ENCODE measurements at places on chromosomes 7 and 10.

- no peak for DNase-seq
Measured at GRCh38 chr7:34739651-34740300, 81.8 kb downstream of the NPSR1 start.

- no peak for DNase-seq
Measured at GRCh38 chr7:104642560-104642959, 314.2 kb downstream of the LHFPL3 start.

GRCh38 chr7:139450851-139451250 is 32.6 kb downstream of the KLRG2 start:
- DNase-seq: no peak

DNA sequence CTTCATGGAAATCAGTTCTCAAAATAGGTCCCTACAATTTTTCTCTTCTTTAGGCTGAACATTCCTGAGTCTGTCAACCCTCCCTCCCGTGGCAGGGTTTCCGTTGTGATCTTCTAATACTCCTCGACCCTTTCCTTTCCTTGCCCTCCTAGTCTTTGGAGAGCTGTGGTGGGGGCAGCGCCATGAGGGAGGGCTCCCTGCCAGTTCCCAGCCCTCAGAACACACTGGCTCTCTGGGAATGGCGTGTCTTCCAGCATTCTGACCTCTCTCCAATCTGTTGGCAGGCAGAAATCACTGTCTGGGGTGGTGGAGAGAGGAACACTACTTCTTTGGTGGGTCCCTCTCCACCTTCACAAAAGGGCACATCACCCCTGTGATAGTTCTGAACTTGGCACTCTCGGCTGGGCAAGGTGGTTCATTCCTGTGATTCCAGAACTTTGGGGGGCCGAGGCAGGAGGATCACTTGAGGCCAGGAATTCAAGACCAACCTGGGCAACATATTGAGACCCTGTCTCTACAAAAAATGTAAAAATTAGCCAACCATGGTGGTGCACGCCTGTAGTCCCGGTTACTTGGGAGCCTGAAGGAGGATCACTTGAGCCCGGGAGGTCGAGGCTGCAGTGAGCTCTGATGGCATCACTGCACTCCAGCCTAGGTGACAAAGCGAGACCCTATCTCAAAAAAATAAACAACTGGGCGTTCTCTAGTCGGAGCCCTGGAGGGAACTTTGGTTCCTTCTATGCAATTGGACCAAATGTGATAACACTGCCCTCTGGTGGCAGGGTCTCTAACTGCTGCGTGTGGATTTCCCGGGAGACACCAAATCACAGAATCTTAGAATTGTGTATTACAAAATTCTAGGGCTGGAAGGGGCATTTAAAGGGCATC is 13.1 kb upstream of the ARPC1A start:
- no peak for DNase-seq

DNA sequence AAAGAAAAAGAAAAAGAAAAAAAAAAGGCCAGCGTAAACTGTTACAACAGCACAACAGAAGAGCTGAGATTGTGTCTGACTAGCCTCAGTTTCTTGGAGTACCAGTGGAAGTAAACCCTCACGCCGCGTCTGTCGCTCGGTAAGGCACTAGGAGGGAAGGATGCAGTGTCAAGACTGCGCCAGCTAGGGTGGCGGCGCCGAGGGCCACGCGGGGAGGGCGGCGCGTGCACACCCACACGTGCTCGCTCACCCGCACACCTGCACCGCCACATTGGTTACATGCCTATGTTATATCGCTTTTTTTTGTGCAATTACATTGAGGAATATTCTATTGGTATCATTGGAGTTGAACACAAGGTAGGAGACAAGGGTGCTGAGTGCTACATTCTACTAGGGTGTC is 48.2 kb downstream of the CLEC2L start:
- DNase-seq: no peak

DNA sequence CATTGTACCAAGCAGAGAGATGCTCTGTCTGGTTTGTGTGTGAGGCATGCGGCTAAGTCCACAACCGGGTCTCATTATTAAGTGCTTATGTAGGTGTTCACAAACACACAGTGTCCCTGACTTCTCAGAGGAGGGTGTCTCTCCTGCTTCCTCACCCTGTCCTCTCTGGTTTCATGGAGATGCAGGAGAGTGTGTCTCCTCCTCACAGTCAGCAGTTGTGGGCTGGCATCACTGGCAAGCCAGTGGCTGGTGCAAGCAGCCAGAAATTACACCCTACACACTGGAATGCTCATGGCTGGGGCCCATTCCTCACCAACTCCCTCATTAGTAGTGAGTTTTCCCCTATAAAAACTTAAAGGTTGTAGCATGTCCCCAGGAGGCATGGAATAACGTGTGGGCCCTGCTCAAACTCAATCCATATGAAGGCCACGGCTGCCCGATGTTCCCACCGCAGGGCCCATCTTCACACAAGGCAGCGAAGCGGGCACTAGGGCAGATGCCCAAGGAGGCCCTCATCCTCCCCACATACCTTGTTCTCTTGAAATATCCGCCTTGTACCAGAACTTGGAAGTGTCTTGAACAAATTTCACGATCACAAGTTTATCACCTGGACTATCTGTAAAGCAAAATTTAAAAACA is 280.1 kb downstream of the TNS3 start:
- no peak for DNase-seq

- no peak for DNase-seq
Measured at GRCh38 chr7:78081888-78082287, 283.3 kb downstream of the PHTF2 start.

- DNase-seq: no peak
Measured at GRCh38 chr10:132593389-132593788, 55.8 kb downstream of the INPP5A start.

- no peak for DNase-seq
Measured at GRCh38 chr10:121615435-121615793, 17.2 kb upstream of the FGFR2 start.

- no peak for DNase-seq
Measured at GRCh38 chr10:44361109-44361508, 23.8 kb downstream of the CXCL12 start.

DNA sequence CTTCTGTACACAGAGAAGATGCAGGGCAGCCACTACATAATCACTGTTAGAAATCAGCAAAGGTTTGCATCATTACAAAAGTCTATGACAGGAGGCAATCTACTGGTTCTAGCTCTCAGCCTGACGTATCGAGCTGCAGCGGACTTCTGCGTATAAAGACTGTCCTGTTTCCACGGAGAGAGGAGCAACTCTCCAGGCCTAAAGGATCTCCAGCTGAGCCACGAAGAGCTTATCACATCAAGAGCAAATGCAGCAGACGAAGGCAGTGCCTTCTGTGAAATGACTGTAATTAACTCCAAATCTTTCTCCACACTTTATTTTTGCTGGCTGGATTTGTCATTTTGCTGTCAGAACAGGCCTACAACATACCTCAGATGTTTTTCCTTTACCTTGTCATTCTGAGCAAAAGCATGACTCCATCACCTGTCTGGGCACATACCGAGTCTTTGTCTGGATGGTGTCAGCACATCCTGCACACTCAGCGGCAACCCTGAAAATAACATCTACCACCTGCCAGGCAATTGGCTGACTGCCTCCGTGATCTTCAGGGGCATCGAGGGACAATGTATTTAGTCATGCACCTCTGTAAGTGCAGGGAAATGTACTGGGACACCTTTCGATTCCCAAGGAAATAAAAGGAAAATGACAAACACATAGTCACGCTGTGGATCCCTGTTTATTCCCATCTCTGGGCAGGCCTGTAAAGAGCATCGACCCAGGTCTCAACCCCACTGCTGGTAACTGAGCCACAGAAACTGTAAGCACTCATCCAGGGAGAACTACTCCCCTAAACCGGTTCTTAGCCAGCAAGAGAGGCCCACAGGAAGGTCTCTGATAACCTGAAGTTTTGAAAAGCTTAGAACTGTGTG is 26.3 kb upstream of the SH3PXD2A start:
- DNase-seq: no peak

GRCh38 chr7:40471891-40472290 is 337.1 kb downstream of the SUGCT start:
- DNase-seq: no peak

- no peak for DNase-seq
Measured at GRCh38 chr10:22491931-22492615, 146.8 kb downstream of the SPAG6 start.

GRCh38 chr7:22301790-22302189 is 55.2 kb downstream of the RAPGEF5 start:
- no peak for DNase-seq

DNA sequence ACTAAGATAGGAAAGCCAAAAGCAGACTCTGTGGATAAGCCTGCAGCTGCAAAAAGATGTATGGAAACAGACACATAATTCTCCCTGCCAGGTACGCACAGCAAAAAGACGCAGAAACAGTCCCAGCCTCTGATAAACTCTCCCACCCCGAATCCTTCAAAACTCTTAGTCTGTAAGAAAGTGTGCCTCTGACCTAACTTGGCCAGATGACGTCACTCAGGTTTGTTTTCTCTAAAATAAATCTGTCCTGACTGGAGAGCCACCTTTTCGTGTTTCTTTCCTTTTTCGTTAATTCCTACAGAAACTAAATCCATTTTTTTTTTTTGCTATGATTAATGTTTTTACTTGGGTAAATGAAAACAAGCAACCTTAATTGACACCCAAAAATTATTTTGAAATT is 793.8 kb downstream of the SORCS1 start:
- no peak for DNase-seq

- no peak for DNase-seq
Measured at GRCh38 chr10:95770084-95770720, 14.2 kb downstream of the ENTPD1 start.

GRCh38 chr10:133113847-133114246 is 26.1 kb downstream of the ADGRA1 start:
- no peak for DNase-seq

DNA sequence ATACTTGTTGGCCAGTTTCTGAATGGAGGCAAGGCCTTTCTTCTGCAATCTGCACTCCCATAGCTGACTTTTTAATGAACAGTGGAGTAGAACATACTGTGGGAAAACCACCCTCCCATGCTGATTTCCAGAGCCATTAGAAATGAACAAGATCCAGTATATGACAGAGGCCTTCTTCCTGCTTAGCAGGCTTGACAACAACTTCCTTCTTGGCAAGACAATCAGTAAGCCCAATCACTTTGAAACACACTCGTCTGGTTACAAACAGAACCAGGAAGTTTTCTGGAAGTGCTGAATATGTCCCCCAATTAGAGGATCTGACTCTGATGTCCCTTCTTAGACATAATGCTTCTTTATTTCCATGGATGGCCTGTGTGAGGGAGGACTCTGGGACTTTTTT is 103.4 kb downstream of the SAMD9 start:
- DNase-seq: no peak

GRCh38 chr7:5624386-5625365 is 156.8 kb downstream of the RNF216 start:
- DNase-seq: no peak

DNA sequence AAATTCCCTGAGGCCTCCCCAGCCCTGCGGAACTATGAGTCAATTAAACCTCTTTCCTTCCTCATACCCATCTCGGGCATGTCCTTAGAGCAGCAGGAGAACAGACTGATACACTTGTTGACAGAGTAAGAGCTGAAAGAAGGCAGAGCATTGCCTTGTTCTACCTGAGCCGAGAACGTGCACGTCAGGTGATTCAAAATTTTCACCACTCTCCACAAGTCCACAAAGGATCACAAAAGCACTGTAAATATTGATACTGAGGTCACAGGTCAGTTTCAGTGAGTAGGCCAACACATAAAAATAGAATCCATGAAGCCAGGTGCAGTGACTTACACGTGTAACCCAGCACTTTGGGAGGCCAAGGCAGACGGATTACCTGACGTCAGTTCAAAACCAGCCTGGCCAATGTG is 27.8 kb downstream of the DCLRE1C start:
- no peak for DNase-seq

- DNase-seq: no peak
Measured at GRCh38 chr7:39827571-39827970, 122.5 kb upstream of the CDK13 start.

- no peak for DNase-seq
Measured at GRCh38 chr7:24704311-24704710, 53.0 kb downstream of the GSDME start.

DNA sequence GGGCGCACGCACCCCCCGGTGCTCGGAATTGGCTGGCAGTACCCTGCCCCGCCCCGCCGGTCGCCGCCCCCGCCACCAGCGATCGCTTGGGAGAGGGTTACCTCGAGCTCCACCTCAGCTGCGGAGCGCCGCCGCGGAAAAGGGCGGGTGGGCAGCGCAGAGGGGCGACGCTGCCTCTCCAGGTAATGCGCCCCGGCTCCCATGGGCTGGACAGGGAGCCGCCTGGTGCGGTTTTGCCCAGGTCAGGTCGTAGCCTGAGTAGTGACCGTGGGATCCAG is 1.3 kb downstream of the PFKFB3 start:
- no peak for DNase-seq

DNA sequence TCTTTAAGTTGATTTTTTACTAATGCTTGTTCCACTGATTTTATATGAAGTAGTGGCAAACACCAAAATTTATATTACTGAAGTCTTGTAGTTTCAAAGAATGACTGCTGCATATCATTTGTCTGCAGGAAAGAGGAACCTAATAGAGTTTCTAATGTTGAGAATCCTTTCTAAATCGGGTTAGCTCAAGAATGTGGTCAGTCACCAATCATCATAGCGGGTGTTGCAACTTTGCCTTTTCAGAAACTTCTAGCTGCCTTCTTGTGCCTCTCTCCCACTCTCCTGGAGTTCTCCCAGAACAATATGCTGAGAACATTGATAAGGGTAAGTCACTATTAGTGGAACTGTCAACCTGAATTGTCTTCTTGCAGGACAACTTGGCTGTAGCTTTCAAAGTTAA is 524.8 kb upstream of the SORCS1 start:
- DNase-seq: no peak

- DNase-seq: no peak
Measured at GRCh38 chr10:112210666-112211065, 27.1 kb upstream of the GPAM start.

DNA sequence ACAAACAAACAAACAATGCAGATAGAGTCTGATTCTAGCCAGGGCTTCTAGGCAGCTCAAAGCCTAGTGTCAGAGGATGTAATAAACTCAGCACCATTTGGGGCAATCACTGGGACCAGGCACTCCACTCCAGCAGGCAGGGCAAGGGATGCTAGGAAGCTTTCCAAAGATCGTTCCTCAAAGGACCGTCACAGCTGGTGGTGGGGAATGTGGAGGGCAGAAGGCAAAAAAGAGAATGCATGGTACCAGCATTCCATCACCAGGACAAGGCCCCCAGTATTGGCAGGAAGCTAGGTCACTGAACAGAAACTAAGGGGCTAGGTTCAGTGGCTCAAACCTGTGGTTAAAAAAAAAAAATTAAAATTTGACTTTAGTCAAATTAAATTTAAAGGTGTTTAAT is 94.2 kb downstream of the CUL2 start:
- DNase-seq: no peak

DNA sequence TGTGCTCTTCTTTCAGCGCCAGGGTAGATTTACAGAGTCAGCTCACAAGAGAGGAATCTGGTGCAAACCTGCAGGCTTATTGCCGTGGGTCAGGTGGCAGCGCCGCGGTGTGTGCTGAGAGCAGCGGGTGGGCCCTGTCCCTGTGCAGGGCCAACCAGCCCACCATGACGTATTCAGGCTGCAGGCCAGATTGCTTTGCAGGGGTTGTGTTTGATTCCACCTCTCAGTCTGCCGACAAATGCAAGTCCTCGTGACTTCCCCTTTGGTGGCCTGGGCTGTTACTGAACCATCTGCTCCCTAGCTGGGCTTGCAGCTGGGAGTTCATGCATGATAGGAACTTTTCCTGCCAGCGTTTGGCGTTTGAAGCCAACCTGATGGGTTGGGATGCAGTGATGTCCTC is 66.7 kb upstream of the LEP start:
- DNase-seq: no peak

- DNase-seq: no peak
Measured at GRCh38 chr10:31586723-31587638, 268.0 kb downstream of the ZEB1 start.

Measured in NCI-H1417 treated with DMSO at 0.1 percent for 48 hours (cell line).